ENCODE measurements at places on chromosomes 6 and 20.

DNA sequence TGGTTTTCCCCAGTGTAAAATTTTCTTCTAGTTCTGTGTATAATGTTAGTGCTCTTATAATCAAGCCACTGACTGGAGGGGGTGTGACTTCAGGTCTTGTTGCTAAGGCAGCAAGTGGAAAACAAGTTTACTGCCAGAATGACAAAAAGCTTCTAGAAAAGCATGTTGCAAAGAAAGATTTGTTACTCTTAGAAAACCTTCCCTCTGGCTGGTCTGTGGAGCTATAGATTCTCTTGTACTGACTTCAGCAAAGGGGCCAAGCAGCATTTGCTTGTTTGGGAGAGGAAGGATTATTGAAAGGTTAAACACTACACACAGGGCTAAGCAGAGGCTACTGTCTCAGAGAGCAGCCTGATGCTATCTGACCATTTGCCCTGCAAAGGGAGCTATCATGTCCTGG, 288.8 kb downstream of the BTBD9 start:
- DNase-seq, result no peak

DNA sequence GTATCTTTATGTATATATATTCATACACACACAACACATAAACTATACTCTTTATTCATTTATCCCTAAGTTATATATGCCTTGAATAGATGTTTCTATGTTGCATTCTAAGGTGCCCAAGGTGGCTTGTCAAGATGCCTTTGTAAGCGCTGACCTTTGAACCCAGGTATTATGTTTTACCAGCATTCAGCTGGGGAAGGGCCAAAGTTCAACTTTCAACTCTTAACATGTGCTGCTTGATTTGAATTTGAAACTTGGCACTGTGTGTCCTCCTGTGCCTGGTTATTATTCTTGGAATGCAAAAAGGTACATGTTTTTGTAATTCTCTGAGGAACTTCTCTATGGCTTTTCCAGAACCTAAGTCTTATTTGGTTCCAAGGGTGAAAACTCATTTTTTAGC, 146.5 kb downstream of the EDN1 start:
- no peak for DNase-seq

GRCh38 chr6:136408204-136408603, 118.6 kb upstream of the BCLAF1 start:
- no peak for DNase-seq

DNA sequence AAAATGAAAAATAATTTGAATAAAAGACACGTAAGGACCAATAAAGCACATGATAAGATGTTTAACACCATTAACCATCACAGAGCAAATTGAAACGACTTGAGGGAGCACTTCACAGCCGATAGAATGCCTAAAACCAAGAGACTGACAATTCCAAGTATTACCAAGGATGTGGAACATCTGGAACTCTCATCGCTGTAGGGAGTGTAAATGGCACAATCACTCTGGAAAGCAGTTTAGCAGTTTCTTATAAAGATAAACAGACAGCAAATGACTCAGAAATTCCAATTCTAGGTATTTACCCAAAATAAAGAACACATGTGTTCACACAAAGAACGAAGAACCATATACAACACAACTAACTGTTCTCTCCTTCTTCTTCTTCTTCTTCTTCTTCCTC, 8.5 kb upstream of the UBD start:
- DNase-seq, result no peak

GRCh38 chr20:44810391-44811149, at the start of gene RIMS4:
Gene RIMS4, minus strand, starts transcription at chr20:44810546. Its CDS starts 275 bp downstream, at chr20:44810271.
- DNase-seq, result no peak

DNA sequence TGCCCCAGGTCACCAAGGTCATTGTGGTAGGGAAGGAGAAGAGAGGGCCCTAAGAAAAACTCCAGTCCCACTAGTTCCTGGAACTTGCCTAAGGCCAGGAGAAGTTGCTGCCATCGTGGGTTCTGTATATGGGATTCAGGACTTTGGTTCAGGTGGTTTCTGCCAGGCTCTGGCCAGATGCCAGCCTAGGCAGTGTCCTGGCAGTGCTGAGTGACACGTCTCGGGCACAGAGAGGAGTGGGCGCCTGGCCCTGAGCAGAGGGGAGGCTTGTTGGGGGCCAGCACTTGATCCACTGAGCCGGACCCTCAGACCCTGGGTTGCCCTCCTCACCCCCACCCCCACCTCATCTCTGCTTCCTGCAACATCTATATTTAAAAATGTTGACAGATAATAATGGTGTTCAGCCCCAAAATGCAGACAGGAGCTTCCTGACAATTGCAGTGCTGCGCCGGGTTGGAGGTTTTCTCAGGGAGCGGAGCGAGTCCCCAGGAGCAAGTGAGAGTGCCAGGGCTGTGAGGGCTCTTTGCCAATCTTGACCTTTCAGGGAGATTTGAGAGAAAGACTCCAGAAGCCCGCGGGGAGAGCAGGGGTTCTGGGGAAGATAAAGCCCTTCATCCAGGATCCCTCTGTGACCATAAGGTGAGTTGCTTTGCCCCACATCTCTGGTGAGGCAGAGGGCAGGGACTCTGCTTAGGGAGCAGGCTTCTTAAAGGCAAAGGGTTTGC, 71.9 kb downstream of the PHACTR3 start:
- DNase-seq, result no peak

All from activated CD4-positive, alpha-beta T cell treated with anti-CD3 and anti-CD28 coated beads, Interleukin-2, amount 50 U/mL, for 4 hours (primary cell).